ENCODE measurements at places on chromosomes 1 and 21.

GRCh38 chr1:91498035-91498434, 2.6 kb upstream of the CDC7 start:
- ATAC-seq, result no peak

DNA sequence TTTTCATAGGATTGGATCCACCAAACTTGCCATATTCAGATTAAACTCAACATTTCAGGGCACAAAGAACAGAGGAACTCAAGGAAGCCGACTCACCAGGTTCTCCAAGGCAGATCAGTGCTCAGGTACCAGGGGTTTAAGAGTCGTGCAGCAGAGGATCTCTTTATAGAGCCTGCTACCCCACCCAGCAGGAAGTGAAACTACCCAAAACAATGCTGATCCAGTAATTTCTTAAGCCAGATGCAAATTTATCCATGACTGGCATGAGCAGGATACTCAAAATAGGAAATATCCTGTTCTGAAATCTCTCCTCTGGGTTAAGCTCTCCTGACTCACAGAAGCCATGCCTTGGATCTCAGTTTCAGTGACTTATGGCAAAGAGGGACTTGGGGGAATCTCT, at the start of gene SPRR2A:
SPRR2A (minus strand) TSS at position 138 of the 400 bp plus-strand sequence. CDS start 777 bp downstream, outside the sequence.
- ATAC-seq, result no peak

DNA sequence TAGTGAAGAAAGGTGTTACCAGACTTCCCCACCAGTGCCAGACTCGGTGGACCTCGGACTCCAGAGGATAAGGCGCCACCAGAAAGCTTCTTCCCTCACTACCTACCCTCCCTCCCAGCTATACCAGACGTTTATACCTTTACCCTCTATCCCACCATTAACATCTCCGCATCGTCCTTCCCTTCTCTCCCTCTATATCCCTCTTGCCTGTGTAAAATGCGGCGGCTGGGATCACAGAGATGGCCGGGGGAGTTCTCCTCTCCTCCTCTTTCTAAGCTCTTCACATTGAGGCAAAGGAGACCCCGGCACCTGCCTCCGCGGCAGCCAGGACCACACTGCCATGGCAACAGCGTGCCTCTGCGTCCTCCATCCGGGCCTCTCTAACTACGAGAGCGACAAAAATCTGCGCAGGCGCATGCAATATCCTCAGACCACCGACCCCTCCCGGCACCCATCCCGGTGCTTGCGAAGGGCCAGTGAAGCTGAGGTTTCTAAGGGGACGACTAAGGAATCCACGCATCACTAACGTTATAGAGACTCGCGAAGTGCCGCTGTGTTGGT, at the start of gene CCDC181:
CCDC181 (minus strand) TSS at position 394 of the 561 bp plus-strand sequence. CDS start 2,547 bp downstream, outside the sequence.
- peak; percentile 75 for ATAC-seq

- no peak for ATAC-seq
Observed at GRCh38 chr1:228373681-228374571, 32.7 kb downstream of the TRIM11 start.

- ATAC-seq, result no peak
Observed at GRCh38 chr1:119808972-119809550, 2.2 kb downstream of the REG4 start.

DNA sequence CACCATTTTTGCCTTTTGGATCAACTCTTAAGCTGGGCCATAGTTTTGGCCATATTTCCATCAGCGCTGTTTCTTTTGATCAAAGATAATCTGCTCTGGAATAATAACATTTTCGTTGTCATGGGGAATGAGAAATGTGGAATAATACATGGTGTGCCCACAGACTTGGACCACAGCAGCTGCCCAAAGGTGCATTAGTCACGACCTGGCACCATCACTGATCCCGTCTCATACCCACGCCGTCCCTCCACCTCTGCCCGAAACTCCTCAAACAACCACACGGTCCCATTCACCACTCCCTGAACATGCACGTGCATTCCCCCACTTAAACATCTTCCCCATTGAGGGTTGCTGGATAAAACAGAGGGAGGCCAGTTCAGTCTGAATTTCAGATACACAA, 76.9 kb downstream of the SLC66A1 start:
- no peak for ATAC-seq

- no peak for ATAC-seq
Observed at GRCh38 chr1:94807742-94808491, 12.2 kb upstream of the SLC44A3 start.

All from activated CD4-positive, CD25-positive, alpha-beta regulatory T cell treated with anti-CD3 and anti-CD28 coated beads, Interleukin-2, amount 50 U/mL, for 24 hours (primary cell).